ENCODE measurements at places on chromosomes 16 and 17. TPM values are rescaled to one million over a fixed set of nuclear protein-coding genes. Genes with fewer than 3 reads are reported as not detected.

- peak; percentile 32 for DNase-seq
Observed at GRCh38 chr16:19601083-19601976, 45.8 kb downstream of the VPS35L start.

- no peak for DNase-seq
Observed at GRCh38 chr17:71114911-71115668, 945.8 kb downstream of the KCNJ2 start.

DNA sequence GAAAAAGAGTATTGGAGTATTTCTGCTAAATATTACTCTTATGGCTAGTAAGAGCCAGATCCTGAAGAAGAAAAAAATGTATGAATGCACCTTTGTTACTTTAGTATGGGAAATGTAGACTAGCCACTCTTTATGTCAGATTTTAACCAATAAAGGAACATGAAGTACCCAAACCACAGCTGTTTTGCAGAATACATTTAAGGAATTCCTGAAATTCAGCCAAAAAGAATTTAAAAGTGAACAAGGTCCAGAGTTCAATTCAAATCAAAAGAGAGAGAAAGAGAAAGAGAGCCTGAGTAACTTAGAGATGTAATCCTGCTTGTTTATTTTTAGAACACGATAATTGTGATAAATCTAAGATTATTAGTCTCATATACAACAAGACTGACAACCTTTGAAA is 1.2 kb downstream of the KCNJ16 start:
- no peak for DNase-seq

GRCh38 chr17:19755392-19755791 is 7.3 kb upstream of the ALDH3A1 start:
- DNase-seq = no peak

The KRTAP16-1 gene
- total RNA-seq = not detected

- DNase-seq = no peak
Observed at GRCh38 chr17:39923230-39923629, 4.2 kb downstream of the ORMDL3 start.

The ANKRD40CL gene
- not detected for total RNA-seq

DNA sequence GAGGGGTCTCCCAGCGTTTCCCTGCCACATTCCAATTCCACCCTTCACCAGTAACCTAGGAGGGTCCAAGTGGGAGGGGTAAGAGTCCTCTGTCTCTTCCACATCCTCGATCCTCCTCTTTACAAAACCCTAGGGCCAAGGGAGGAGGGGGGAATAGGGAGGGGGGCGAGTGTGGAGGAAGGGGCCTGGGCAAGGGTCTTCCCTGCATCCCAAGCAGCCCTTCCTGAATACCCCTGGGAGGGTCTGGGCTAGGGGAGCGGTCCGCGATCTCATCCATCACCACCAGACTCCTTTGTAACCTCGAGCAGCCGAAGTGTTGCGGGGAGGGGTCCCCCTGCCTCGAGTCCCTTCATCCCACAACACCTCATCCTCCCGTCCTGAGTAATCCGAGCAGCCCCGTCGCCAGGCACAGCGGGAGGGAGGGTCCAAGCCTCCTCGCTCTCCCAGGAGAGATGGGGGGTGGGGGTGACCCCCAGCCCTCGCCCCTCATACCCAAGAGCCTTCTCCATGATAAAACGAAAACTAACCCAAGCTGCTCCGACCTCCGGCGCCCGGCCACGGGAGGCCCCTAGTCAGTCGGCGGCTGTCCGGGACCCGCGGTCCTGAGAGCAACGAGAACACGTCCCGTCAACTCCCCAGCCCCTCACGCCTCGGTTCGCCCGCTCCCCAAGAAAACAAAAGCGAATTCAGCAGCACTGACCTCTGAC is 502 bp downstream of the SMPD3 start:
- no peak for DNase-seq

DNA sequence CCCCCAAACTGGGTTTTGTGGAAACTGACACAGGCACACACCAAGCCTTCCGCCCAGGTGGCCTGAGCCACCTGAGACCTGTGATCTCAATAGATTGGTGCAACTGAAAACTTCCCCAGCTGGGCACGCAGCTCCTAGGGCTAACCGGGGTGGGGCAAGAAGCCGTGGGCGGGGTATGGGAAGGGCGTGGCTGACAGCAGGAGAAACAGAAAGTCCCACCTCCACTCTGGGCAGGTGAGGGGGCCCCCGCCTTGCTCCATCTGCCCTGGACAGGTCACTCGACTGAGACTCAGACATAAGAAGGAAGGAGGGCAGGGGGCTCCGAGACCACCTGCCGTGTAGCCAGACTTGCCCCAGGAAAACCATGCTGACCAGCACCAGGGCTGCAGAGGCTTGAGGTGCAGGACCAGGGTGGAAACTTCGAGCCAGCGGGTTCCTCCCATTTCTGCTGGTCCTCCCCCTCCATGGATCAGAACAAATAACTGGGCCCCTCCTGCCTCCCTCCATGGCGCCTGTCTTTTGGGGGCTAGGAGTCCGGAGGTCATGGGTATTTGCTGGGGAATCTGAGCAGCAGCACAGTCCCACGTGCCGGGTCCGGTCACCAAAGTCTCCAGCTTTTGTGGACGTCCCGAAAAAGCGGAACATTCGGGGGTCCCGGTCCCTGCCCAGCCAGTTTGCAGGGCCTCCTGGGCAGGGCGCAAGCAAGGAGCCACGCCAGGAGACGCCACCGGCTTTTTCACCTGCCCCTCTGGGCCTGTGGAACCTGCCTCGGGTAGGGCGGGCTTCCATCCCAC is 1.3 kb downstream of the TIMP2 start:
- DNase-seq = peak; percentile 80

DNA sequence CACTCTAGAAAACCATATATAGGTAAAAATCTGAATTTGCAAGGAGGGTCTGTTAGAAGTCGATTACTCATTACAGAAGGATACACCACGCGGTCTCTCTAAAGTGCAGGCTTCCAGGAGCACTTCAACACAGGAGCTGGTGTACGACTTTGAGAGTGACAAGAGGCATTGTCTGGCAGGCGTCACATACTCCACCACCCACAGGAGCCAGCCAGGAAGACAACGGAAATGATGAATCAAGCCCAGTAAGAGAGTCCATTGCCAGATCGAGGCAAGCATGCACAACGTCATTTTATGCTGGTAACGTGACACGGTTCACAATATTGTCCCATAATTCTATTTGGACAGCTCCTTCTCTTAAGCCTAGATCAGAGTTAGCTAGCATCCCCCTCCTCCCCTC is 15.0 kb upstream of the CACNG4 start:
- DNase-seq = no peak

DNA sequence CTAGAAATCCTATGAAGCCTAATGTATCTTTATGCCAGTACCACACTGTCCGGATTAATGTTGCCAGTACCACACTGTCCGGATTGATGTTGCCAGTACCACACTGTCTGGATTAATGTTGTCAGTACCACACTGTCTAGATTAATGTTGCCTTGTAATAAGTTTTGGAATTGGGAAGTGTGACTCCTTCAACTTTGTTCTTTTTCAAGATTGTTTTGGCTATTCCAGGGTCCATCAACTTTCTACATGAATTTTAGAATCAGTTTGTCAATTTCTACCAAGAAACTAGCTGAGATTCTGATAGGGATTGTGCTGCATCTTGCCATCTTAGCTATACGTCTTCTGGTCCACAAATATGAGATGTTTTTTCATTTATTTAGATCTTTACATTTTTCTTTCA is 68.7 kb downstream of the TBX4 start:
- no peak for DNase-seq

The SLX4 gene
- total RNA-seq = 2.0 TPM

- DNase-seq = no peak
Observed at GRCh38 chr17:32541640-32542039, 54.8 kb downstream of the CDK5R1 start.

The PTRH2 gene
- 23.2 TPM for total RNA-seq

The OTOP3 gene
- total RNA-seq = under 0.01 TPM

DNA sequence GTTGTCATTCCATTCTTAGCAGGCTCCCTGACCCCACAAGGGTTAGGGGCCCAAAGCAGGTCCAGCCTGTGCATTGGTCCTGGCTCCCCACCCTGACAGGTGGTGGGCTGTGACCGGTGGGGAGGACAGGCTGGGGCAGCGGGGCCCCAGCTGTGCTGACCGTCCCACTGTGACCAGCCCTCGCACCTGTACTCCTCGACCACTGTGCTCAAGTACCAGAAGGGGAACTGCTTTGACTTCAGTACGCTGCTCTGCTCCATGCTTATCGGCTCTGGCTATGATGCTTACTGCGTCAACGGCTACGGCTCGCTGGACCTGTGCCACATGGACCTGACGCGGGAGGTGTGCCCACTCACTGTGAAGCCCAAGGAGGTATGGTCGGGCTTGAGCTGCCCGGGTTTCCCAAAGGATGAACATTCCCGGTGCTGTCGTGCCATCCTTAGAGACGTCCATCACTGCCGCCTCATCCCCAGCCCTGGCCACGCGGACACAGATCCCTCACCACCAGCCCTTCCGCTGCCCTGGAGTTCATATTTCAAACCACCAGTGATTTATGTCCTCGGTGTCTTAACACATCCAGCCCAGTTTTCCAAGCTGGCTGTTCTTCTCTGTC is 7.3 kb downstream of the DRC7 start:
- no peak for DNase-seq

The MAF gene
- total RNA-seq = 20.2 TPM

DNA sequence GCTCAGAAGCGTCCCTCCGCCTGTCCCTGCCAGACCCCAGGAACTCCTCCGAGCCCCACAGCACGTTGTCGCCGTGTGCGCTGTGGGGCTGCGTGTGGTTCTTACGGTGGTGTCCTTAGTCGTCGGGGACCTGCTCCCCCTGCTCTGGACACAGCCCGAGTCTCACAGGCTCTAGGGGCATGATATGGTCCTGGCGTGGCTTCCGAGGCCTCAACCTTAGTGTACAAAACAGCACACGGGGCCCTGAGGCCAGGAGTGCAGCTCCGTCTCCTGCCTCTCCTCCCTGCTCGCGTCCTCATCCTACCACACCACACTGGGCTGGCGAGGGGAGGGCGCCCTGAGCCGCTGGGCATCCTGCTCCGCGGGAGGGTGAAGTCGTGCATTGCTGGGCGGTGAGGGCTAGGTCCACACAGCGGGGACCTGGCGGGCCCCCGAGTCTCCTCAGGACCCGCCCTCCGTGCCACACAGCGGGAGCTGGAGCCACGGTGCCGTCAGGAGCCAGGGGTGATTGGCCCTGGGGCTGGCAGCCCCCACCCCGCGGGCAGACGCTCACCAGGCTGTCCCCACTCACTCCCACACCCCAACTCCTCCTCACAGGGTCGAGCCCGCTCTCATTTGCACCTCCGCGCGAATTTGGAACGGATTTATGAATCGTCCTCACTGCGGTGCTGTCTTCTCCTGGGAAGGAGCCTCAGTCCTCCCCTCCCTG is 1.2 kb upstream of the MAFG start:
- DNase-seq = no peak

DNA sequence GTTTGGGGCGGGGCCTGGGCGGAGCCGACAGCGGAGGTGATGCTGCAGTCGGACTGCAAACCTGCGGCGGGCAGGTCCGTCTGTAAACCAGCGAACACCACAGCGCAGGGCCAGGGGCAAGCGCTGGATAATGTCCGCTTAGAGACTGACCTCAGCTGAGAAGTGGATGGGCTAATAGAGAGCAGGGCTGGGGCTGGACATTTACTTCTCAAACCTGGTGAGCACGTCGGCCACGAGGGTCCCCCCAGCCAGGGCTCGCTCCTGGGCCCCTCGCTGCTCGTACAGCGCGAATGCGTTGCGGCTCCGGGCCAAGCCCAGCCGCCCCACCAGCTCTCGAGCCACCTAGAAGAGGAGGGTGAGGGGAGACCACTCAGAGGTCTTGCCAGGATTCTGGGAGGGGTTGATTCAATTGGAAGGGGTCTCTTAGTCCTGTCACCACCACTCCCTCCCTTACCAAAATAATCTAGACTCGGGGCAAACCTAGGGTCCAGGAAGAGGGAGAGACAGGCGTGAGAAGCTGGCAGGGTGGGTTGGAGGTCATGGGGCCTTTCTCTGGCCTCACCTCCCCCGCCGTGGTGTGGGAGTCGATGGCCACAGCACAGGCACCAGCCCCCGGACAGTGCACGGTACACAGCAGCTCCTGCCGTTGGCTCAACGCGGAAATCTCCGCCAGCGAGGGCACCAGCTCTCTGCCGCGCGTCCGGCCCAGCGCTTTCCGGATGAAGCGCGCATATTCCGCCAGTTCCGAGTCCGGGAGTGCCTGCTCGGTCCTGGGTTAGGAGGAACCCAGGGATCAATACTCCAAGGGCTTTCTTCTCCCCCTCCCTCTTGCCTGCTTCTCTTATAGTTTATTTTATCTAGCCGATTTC is 5.8 kb downstream of the PLEKHH3 start:
- no peak for DNase-seq

- no peak for DNase-seq
Observed at GRCh38 chr17:2474371-2474770, 37.3 kb downstream of the METTL16 start.

DNA sequence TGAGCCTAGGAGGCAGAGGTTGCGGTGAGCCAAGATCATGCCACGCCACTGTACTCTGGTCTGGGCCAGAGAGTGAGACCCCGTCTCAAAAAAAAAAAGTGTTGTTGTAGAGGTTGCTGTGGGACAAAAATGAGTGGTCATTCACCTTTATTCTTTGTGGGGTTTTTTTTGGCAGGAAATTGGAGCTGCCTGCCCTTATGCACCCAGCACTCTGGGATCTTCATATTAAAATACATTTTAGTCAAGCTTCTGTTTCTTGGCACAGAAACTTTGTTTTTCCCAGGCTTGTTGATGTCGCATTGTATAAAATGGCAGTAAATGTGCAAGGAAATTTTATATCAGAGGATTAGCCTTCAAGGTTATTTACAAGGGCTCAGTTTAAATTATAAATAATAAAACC is 174.3 kb downstream of the FTO start:
- DNase-seq = no peak

GRCh38 chr17:14712611-14713021 is 411.7 kb downstream of the HS3ST3B1 start:
- DNase-seq = no peak

The CACNG1 gene
- 0.42 TPM for total RNA-seq

The TMEM100 gene
- 1.8 TPM for total RNA-seq

The CDK3 gene
- total RNA-seq = 3.2 TPM

DNA sequence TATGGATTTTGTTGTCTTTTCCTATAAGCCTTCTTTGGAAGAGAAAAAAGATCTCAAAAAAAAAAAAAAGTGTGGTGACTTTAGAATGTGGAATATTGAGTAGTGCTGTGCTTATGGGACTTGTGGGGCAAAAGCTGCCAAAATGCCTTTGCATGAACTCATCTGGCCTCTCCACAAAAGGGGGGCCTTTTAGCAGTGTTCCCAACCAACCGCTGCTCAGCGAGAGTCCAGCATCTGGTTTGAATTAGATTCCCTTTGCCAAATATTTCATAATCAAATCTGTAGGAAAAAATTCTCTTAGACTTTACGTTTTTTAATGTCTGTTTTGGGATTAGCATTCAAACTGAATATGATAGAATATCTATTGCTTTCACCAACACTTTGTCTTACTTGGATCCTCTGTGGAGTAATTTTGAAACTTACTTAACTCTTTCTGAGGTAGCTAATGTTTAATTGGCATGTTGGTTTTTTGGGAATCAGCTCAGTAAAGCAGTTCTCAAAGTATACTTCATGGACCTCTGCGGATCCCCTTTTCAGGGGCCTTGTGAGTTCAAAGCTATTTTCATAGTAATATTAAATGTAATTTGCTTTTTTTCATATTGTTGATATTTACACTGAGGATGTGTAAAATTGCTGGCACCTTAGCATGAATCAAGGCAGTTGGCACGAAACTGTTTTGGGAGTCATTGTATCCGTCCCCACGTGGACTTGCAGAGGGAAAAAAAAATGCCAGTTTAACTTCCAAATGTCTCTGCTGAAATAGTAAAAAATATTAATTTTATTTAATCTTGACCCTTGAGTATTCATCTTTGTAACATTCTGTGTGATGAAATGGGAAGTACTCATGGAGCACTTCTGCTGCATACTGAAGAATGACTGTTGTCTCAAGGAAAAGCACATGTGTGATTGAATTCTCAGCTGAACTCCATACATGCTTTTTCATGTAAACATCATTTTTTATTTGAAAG is 34.7 kb upstream of the VPS4A start:
- DNase-seq = no peak

The MMP2 gene
- total RNA-seq = 8.5 TPM

The PLXDC1 gene
- 19.7 TPM for total RNA-seq

Data from thymus (tissue), 14 donors.